Muscle of back (tissue), 13 donors: ENCODE measurements at places on chromosomes 4 and X. TPM values are rescaled to one million over a fixed set of nuclear protein-coding genes. Genes with fewer than 3 reads are reported as not detected.

The MID1 gene
- 20.0 TPM for polyA plus RNA-seq

The MAGEA4 gene
- not detected for polyA plus RNA-seq

The CFAP47 gene
- polyA plus RNA-seq, result not detected

The PABPC5 gene
- 4.7 TPM for polyA plus RNA-seq

The ABCG2 gene
- polyA plus RNA-seq, result 4.2 TPM

The FGF2 gene
- 9.6 TPM for polyA plus RNA-seq

The PDZD4 gene
- polyA plus RNA-seq, result 4.5 TPM

The PDCL2 gene
- not detected for polyA plus RNA-seq

The F11 gene
- polyA plus RNA-seq, result not detected

The APEX2 gene
- polyA plus RNA-seq, result 9.9 TPM

The DSPP gene
- polyA plus RNA-seq, result not detected

The DAPP1 gene
- polyA plus RNA-seq, result 1.2 TPM

The GLRB gene
- polyA plus RNA-seq, result 7.2 TPM

The STPG2 gene
- polyA plus RNA-seq, result not detected

The CENPVL2 gene
- polyA plus RNA-seq, result not detected

The PAGE4 gene
- not detected for polyA plus RNA-seq

The AASDH gene
- polyA plus RNA-seq, result 13.2 TPM

The RNF150 gene
- 38.6 TPM for polyA plus RNA-seq

The P2RY8 gene
- polyA plus RNA-seq, result 0.52 TPM

The ITIH6 gene
- polyA plus RNA-seq, result 0.84 TPM

The AFM gene
- not detected for polyA plus RNA-seq

The PDGFRA gene
- 93.7 TPM for polyA plus RNA-seq

The GYPA gene
- 4.2 TPM for polyA plus RNA-seq

The WNK3 gene
- 1.6 TPM for polyA plus RNA-seq

The GPRASP2 gene
- polyA plus RNA-seq, result 22.7 TPM

The BEND2 gene
- 0.03 TPM for polyA plus RNA-seq

The FGB gene
- 5.5 TPM for polyA plus RNA-seq

The NEUROG2 gene
- polyA plus RNA-seq, result not detected

The DKK2 gene
- 19.6 TPM for polyA plus RNA-seq

The KLB gene
- 0.07 TPM for polyA plus RNA-seq

The NSUN7 gene
- 2.0 TPM for polyA plus RNA-seq

The SOWAHD gene
- 0.16 TPM for polyA plus RNA-seq

The TLR10 gene
- 0.63 TPM for polyA plus RNA-seq

The SLIT2 gene
- polyA plus RNA-seq, result 18.3 TPM

The SMIM10L2A gene
- 1.7 TPM for polyA plus RNA-seq

The YY2 gene
- 1.8 TPM for polyA plus RNA-seq

The CCDC158 gene
- 1.1 TPM for polyA plus RNA-seq

The MAGEC3 gene
- 0.30 TPM for polyA plus RNA-seq

The TENM3 gene
- 13.4 TPM for polyA plus RNA-seq
